ENCODE measurements at places on chromosomes 1 and 21.

DNA sequence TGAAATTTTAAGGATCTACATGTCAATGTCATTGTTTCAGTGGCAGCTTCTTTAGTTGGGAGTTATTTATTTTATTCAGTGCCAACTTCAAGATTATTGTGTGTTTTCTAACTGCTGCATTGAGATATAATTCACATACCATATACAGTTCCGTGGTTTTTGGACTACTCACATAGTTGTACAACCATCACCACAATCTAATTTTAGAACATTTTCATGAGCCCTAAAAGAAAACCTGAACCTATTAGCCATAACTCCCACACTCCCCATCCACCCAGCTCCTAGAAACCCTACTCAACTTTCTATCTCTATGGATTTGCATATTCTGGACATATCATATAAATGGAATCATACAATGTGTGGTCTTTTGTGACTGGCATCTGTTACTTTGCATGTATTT lies 220.0 kb downstream of the LRRC40 start:
- DNase-seq, result no peak

DNA sequence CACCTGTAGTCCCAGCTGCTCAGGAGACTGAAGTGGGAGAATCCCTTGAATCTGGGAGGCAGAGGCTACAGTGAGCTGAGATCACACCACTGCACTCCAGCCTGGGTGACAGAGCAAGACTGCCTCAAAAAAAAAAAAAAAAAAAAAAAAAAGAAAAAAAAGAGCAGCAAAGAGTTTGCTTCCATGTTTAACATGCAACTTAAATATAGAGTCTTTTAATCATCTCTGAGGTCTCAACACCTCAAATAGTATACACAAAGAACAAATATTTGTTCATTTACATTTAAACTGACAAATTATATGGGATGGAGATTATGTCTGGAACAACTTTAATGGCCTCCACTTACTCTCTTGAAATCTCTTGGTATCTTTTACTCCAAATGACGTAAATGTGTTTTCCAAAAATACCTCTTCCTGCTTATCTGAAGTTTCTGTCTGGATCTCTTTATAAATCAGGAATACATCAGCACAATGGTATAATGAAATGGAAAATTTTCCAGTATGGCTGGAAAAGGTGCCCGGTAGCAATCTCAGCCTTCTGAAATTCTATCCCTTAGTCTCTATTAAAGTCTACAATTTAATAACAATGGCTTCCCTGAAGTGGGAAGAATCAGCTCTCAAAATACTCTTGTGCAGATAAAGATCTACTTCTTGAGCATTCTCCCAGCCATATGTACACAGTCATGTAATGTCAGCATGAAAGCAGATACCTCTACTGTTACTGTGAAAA lies 258.5 kb downstream of the OMA1 start:
- no peak for DNase-seq

GRCh38 chr1:39043513-39043912 lies 17.4 kb downstream of the NDUFS5 start:
- DNase-seq, result no peak

DNA sequence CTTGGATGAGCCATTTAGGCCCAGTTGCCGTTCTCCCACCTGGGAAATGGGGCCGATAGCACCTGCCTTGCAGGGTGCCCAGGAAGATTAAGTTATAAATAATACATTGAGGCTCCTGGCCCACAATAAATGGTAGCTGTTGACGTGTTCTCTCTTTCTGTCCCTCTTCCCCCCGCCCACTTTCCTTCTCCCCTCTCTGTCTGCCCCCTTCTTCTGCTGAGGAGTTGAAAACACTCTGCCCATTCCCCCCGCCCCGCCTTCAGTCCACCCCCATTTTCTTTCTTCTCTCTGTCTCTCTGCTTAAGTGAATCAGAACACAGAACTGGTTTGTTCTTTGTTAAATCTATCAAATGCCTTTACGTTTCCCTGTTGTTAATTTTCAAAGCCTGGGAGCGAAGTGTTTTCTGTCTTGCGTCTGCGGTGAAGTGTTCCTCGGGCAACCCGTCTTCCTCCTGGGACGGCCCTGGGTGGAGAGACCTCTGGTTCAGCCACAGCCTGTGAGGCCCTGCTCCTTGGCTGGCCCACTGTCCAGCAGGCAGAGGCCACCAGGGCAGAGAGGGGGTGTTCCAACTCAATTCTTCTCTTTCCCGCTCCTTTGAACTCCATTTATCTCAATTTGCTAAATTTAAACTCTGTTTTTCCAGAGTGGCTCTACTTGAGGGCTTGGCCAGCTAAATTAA lies 29.3 kb upstream of the SELENON start:
- DNase-seq, result no peak

- peak; percentile 41 for DNase-seq
Observed at GRCh38 chr21:33196941-33197374, 32.8 kb upstream of the IFNAR2 start.

DNA sequence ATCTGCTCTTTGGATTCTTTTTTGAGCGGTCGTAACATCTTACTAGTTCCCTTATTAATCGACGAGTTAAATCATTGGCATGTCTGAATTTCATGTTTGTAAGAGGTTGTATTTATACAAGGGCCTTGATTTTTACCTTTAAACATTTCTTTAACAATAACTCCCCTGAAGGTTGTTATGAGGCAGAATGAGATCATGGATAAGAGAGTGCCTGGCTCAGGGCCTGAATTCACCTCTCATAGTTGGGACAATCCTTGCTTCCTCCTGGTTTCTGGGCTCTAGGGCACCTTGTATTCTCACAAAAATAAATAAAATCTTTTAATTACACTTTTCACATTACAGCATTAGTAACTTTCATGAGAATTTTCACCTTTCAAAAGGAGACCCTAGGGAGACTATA lies 55.4 kb downstream of the MDM4 start:
- DNase-seq, result no peak

GRCh38 chr1:89364954-89365550 lies 1.2 kb downstream of the GBP6 start:
- no peak for DNase-seq

GRCh38 chr1:57447551-57447950 lies 23.7 kb upstream of the DAB1 start:
- DNase-seq, result no peak

DNA sequence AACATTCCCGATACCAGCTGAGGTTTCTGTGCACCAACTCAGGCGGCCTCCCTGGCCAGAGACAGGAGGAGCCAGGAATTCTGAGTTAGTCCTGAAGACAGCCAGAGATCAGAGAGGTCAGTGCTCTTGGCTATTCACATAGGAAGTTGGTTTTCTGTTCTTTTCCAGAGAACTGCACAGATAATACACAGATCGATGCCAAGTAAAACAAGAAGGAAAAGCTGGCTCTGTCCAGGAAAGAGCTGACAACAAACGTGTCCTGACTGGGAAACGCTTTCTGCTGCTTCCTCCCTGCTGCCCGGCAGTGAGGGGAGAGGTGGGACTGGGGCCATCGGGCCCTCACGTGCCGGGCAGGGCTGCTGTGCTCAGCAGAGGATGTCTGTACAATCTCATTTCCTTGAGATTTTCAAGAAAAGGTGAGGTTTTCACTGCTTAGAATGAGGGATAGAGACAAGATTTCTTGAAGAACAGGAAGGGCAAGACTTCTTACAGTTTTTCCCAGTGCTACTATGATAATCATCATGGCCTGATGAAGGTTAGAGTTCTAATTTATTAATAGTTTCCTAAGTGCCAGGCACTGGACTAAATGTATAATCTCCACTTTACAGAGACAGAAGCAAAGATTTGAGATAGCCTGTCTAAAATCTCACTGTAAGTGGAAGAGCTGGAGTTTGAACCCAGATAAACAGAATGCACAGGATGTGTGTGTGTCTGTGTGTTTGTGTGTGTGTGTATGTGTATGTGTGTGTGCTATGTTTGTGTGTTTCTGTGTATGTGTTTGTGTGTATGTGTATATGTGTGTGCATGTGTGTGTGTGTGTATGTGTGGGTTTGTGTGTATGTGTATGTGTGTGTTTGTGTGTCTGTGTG lies 211.0 kb upstream of the RAB4A start:
- no peak for DNase-seq

DNA sequence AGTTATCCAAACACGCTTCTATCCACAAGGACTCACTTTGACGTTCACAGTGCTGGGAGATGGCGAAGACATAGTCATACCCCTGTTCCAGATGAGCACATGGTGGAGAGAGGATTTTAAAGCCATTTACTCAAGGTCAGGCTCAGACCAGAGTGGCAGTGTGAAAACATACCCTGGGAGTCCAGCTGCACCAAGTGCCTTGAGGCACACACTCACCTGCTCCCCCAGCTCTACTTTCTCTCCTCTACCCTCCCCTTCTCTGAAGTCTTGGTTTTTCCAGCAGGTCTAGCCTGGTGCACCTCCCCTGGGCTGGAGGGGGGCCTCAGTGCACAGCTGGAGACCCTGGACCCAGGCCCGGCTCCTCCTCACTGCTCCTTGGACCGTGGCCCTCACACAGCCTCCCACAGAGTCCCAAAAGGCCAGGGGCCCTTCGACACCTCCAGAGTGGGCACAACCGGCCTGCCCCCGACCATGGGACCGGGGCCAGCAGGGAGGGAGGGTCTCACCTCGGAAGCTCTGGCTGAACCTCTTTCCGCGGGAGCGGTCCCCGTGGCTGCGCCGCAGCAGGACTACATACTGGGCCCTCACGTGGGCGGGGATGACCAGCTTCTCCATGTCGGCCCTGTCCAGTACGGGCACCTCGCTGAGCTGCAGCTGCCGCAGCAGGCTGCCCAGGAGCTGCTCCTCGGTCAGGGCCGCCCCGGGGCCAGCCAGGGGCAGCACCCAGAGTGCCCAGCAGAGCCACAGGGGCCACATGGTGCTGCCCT lies 452 bp downstream of the LEFTY2 start:
- DNase-seq, result no peak

DNA sequence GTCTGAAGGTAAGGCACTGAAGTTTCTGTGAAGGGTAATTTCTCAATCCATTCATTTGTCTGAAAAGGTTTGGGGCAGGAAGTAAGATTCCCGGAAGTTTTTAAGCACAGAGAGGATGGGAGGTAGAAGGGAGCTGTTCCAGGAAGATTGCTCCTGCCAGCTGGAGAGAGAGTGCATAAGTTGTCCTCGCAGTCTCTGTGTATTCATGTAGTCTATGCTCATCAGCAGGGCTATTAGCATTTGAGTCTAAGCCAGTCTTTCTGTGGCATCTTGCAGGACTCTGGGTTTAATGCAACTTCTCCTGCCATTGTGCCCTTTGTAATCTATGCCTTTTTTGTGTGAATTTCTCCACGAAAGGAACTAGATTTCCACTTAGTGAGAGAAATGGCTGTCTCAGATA lies 140.8 kb upstream of the FGGY start:
- no peak for DNase-seq

DNA sequence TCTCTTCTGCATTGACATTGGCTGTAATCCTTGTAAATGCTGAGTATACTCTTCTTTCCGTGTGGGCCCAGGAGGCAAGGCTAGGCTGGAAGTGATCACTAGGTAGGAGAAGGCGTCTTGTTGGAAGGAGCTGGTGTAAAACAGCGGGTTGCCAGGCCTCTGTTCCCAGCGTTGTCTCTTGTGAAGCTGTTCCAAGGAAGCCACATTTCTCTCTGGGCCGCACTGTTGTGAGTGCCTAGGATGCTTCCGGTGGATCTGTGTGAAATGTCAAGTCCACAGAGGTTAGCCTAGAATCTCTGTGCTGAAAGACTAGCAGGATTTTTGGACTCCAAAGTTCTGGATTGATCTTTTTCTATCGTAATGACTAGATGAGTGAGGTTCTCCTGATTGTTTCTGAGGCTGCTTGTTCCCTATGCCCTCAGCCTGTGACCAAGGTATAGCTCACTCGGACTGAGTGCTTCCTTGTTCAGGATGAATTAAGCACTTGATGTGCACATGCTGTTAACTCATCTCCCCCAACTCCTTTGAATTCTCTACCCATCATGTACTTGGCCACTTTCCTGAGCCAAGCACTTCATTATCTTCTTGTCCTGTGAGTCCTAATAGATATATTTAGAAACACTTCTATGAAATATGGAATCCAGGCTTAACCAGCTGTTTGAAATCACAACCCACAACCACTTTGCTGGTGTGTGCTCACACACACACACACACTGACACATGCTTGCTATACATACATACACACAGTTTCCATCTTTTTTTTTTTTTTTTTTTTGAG lies 63.3 kb downstream of the PBX1 start:
- no peak for DNase-seq
